Activated CD8-positive, alpha-beta memory T cell treated with anti-CD3 and anti-CD28 coated beads, Interleukin-2, amount 50 U/mL, for 48 hours (primary cell): ENCODE measurements at places on chromosomes 16 and 17.

DNA sequence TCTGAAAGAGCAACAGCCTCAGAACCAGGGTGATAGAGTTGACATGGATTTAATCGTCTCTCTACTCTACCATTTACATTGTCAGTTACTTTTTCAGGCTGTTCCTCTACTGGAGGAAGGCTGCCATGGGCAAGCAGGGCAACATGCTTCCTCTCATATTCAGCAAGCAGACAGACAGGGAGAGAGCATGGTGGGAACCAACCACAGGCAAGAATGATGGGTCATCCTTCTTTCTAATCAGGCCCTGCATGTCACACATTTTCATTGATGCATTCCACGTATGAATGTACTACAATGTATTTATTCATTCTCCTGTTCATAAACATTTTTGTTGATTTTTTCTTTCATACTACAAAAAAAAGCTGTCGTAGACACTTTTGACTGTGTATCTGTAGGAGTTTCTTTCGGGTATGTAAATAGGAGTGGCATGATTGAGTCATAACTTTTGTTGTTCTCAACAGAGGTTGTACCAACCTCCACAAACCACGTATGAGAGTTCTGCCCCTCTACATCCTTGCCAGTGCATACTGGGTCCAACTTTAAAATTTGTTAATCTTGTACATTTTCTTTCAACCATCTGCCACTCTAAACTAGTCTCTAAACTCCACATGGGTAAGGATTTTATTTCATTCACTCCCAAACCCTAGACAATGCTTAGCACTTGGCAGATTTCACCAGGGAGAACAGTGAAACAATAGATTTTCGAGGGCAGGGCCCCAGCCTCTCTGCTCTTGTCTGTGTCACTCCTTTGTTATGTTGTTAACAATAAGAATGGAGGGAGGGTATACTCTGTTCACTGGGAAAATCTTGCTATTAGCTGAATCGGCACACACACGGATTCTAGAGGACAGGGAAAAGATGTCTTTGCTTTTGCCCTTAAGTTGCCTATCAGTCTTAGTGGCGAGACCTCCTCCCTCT lies 58.7 kb downstream of the CMC2 start:
- no peak for DNase-seq

DNA sequence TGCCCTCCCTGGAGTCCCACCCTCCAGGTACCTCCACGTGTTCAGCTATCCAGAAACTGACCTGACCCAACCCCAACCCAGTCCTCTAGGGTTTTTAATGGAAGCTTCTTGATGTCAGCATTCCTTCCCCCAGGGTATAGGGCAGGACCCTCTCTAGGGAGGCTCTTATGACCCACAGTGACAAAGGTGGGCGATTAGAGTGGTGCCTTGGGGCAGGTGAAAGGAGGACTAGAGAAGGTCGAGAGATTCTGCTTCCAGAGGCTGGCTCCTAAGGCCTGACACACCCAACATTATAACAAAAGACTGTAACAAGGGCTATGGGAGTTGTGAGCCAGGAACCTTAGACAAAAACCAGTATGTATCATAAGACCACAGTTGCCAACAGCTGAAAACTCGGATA lies 17.2 kb downstream of the COX11 start:
- DNase-seq, result no peak

DNA sequence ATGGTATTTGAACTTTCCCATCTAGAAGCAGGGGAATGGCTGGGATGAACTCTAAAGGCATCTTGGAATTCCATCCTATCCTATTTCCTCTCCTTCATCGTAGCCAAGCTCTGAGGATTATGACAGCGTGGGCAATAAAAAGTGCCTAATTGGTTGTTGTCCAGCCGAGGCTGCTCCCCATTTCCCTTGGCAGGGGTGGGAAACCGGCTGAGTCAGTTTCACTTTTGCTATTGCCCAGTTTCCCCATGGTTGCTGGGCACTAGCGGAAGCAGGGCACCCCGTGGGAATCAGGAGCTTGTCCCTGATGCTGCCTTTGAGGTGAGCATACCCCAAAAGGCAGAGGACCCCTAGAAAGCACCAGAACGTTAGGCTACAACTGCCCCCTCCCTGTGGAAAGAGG lies 13.8 kb upstream of the SP2 start:
- DNase-seq, result no peak

GRCh38 chr17:10871914-10872313 lies 34.0 kb upstream of the PIRT start:
- no peak for DNase-seq

DNA sequence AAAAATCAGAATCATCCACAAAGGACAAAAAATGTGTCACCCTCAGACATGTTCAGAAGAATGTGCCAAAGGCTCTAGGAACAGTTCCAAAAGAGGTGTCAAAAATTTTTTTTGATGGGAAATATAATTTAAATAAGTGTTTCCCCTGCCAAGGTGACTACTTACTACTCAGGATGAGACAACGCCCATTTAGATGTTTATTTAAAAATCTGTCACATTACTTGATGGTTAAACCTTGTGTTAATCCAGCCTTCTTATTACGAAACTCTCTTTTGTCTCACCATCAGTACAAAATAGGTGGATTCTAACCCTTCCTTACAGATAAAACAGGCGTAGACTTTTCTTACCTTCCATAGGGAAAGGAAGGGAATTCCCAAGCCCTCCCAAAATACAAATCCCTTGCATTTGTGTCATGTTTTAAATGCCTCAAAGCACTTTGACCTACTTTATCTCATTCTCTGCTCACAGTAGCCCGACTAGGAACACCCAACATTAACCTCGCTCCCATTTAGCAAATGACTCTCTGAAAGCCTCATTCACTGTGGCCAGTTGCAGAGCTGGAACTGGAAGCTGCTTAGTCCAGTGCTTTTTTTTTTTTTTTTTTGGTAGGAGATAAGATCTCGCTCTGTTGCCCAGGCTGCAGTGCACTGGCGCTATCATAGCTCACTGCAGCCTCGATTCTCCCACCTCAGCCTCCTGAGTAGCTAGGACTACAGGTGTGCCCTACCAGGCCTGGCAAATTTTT lies 5.8 kb upstream of the GNA13 start:
- DNase-seq, result no peak

DNA sequence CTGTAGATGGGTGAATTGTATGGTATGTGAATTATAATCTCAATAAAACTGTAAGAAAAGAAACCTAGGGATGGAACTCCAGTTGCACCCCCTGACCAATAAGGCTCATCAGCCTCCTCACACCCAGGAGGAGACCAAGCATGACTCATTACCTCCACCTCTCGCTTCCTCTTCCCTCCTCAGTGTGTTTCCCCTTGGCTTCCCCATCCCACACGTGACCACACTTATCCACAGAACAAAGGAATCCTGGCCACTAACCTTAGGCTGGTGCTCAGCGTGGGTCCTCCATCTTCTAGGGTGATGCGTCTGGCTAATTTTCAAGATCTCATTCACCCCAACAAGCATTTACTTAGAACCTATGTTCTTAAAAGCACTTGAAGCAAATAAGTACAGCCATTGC lies 36.2 kb upstream of the MAP3K14 start:
- DNase-seq, result peak; percentile 56
